Cerebellar cortex (tissue), 1 donor: ENCODE measurements at places on chromosomes 3 and 15.

DNA sequence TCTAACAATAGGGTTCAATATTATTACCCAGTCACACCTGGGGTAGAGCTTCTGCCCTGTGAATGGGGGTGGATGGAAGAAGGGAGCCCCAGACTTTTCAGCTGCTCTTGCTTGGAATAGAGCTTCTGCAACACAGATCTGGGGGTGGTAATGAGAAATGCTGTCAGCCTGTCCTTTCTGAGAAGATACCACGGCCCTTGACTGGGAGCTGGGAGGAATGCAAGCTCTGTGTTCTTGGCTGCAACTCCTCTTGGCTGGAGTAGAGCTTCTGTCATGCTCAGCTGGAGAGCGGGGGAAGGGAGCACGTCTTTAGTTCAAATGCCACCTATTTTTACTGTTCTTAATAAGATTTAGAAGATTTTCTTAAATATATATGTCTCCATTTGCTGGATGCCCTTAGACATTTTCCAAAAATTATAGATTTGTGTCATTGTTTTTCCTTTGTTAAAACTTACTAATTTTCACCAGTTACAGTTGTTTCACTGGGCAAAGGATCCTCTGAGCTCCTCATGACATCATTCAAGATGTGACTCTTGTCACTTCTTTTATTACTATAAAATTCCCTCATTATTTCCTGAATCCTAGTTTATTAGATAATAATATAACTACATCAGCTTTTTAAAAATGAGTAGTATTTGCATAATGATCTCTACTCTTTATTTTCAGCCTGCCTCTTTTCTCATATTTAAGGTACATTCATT is 180.0 kb upstream of the TGFBR2 start:
- no peak for DNase-seq

DNA sequence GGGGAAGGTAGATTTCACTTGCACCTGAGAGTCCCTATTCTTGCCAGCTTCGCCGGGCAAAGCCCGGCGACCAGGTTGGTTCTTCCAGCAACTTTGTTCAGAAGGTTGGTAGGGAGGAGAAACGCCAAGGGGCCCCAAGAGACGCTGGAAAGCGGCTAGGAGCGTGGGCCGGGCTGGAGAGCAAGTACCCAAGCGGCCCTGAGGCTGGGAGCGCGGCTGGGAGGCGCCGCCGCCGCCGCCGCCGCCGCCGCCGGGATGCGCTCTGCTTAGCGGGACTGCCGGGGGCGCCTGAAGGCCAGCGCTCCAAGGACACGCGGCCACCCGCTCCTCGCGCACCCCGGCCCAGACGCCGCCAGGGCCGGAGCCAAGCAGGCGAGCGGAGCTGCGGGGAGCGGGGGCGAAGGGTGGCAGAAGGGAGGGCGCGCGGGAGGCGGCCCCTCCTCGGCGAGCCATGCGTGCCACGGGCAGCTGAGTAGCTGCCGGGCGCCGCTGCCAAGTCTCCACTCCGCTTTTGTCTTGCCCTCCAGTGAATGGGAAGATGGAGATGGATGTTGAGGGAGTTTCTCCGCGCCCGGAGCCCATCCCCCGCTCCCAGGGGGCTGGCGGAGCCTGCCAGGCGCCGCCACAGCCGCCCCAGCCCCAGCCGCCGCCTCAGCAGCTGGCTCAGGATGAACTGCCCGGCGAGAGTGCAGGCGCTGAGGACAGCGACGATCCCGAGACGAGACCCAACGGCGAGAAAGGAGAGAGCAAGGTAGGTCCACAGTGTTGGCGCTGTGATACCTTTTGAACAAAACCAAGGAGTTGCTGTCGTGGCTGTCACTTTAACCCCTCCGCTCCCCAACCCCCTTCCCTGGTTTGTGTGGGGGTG is 227.4 kb upstream of the AZI2 start:
- no peak for DNase-seq

DNA sequence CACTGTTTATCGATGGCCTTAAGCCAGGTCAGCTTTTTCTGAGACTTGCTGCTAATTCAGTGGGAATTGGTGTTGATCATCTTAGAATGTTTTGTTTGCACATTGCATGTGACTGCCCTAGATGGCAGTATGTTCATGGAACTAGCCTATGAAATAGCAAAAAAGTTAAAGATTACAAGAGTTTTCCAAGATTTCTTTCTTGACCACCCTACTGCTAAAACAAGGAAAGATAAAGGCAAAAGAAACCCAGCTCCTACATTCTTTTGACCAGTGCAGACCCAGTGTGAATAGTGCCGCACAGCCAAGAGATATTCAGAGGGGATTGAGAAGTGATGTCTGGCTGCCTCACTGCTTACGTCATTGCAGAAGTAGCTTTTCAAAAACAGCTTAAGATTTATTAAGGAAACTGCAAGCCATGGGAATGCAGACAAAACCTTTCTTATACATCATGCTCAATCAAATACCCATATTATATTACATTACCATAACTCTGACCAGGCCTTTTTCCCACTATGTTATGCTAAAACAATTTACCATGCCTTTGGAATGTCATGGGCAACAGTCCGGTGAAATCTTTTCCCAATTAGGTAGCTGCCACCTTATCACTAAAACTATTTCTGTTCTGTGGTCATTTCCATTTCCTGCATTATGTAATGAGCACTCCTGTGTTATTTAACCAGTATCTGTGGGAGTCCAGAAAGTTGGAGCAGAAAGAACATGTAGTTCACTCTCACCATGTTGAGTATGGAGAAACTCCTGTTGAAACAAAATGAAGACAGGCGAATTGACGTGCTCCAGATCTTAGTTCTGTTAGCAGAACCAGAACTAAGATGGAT is 6.0 kb downstream of the PHLDB2 start:
- DNase-seq: no peak

DNA sequence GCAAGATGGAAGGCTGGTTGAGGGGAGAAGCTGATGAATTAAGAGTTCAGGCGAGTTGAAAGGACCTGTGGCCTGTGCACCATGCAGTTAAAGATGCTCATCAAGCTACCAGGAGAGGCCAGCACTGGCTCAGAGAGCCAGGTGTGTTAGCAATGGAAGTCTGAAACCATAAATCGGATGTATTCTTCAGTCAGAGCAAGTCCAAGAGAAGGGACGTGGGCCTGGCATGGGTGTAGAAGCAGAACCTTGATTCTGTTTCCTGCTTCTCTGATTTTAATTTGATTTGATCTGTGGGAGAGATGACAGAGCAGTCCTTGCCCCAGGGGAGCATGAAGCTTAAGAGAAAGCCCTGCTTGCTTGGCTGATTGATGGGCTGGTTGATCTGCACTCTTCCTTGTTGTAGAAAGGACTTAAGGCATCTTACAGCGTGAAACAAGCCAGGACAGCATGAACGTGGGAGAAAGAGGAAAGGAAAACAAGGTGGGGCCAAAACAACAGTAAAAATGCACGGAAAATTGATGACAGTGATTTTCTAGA is 10.9 kb downstream of the TM6SF1 start:
- DNase-seq: no peak

- no peak for DNase-seq
These were observed 36.2 kb downstream of the CHST2 start for GRCh38 chr3:143155756-143156155.

- DNase-seq: no peak
These were observed 137.9 kb downstream of the CBLB start for GRCh38 chr3:105730801-105731354.

- DNase-seq: no peak
These were observed 181.7 kb upstream of the CADPS start for GRCh38 chr3:63056932-63057331.

DNA sequence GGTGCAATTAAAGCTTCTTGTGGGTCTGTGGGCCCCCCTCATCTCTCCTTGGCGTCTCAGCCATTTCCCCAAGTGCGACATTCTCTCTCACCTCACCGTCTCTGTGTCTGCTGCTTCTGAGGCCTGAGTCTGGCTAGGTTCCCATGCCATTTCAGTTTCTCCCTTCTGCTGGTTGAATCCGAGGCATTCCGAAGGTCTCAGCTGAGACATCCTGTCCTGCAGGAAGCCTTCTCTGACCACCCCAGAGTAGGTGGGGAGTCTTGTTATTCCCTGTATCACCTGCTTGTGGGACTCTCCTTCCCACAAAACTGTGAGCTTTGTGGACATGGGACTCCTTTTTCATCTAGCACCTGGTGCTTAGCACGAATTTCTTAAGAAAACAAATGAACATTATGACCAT is 78.3 kb downstream of the ASB7 start:
- no peak for DNase-seq

- no peak for DNase-seq
These were observed 84.3 kb upstream of the FXR1 start for GRCh38 chr3:180828001-180828720.

DNA sequence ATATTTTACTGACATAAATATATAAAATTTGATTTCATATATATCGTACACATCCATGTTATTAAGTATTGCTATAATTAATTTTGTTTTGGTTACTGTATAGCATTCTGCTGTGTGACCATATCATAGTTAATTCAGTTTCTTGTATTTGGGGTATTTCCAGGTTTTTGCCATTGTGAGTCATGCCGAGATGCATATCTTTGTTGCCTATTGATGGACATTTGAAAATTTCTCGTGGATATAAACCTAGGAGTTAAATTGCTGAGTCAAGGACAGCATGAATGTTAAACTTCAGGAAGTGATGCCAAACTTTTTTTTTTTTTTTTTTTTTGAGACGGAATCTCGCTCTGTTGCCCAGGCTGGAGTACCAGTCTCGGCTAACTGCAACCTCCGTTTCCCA is 33.7 kb upstream of the GPR171 start:
- no peak for DNase-seq
